Stimulated activated CD8-positive, alpha-beta memory T cell treated with anti-CD3 and anti-CD28 coated beads, Interleukin-7, amount 100 ng/mL, for 1 hour (primary cell): ENCODE measurements at places on chromosomes 2 and 18.

DNA sequence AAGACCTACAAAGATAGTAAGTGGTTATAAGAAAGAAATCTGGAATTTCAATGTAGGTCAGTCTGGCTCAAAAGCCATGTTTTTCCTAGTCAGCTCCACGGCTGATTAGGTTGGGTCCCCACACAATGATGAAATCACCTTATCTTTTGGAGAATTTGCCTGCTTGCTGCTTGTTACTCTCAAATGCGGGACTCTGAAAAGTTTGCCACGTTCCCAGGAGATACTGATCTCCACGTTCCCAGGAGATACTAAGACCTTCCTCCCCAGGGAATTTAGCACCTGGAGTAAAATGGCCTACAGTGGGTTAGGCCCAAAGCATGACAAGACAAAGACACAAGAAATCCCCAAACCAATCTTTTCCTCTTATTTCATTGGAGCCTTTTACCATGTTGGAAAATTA is 449.6 kb downstream of the TNS1 start:
- no peak for DNase-seq

- DNase-seq, result no peak
Observed at GRCh38 chr18:35624146-35624545, 42.6 kb downstream of the GALNT1 start.

- no peak for DNase-seq
Observed at GRCh38 chr2:128727914-128728313, 409.2 kb upstream of the HS6ST1 start.

DNA sequence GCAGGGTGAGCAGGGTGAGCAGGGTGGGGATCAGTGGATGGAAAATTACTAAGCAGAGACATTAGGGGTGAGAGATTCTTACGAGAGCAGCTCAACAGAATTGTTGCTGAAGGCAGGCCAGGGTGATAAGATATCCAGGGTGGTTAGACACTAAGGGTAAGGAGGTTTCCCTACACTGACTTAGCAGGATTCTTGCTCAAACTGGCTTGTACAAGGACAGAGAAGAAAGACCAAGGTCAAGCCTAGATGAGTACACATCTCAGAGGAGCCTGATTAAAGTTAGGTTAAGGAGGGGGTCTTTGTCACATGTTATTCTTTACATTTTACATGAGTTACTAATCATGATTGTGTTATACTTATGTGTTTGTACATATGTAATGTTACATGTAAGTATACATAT is 262.8 kb upstream of the FANCL start:
- no peak for DNase-seq

GRCh38 chr2:105215586-105216192 is 25.9 kb upstream of the GPR45 start:
- DNase-seq, result no peak

DNA sequence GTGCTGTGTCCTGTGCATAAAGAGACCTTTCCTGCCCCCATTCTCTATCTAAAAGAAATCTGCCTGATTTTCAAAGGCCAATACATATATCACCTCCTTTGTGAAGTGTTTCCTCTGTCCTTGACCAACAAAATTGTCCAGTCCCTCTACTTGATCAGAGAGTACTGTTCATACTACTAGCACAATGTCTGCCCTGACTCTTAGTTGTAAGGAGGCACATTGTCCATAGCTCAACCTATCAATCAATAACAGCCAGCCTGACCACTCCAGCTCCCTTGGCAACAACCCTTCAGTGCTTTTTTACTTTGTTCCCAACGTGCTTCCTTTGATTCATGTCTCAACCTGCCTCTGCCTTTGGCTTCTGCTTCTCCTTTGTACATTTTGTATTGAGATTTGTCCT is 398.9 kb downstream of the TRIB2 start:
- no peak for DNase-seq

GRCh38 chr2:88852753-88853402 is 161.4 kb downstream of the RPIA start:
- no peak for DNase-seq

GRCh38 chr18:59768409-59768808 is 71.2 kb upstream of the CCBE1 start:
- DNase-seq, result no peak

- DNase-seq, result no peak
Observed at GRCh38 chr2:11738589-11739436, 7.6 kb upstream of the LPIN1 start.

- no peak for DNase-seq
Observed at GRCh38 chr2:42788478-42788793, 3.9 kb downstream of the HAAO start.

GRCh38 chr2:38105922-38106321 is 30.0 kb upstream of the CYP1B1 start:
- no peak for DNase-seq

- DNase-seq, result no peak
Observed at GRCh38 chr2:196233805-196234475, 62.6 kb upstream of the STK17B start.

- no peak for DNase-seq
Observed at GRCh38 chr2:65159906-65160305, 30.0 kb upstream of the RAB1A start.

DNA sequence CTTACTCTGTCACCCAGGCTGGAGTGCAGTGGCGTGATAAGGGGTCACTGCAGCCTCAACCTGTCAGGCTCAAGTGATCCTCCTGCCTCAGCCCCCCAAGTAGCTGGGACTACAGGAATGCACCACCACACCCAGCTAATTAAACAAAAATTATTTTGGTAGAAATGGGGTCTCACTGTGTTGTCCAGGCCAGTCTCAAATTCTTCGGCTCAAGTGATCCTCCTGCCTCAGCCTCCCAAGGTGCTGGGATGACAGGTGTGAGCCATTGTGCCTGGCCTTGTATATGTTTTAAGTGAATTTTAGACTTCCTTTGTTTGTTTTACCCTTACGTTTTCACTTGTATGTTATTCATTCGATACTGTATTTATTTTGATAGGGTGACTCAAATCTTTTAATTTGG is 34.7 kb upstream of the ITSN2 start:
- DNase-seq, result no peak

DNA sequence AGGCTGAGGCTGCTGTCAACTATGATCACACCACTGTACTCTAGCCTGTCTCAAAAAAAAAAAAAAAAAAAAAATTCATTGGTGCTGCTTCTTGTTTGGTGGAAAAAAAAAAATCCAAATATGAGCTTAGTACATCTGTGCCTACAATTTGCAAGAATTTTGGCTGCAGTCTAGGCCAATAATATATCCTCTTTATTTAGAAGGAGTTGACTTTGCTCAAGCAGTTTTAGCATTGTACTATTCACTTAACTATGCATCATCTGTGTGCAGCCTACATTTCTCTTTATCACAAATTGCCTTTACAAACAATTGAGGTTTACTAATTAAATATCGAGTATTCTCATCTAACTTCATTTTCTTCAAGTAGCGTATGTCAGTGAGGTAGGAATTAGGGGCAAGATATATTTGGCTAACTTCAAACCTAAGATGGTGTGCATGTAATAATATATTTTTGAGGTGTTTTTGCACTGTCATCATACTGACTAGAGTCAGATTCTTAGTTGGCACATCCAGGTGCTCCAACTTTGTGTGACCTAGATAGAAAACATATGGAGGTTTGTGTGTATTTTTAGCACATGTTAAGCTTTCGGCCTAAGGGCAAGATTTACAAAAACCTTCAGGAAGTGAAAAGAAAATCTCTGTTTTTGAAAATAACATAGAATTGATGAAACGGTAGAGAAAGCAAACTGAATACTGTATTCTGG is 51.8 kb downstream of the PMS1 start:
- no peak for DNase-seq

- no peak for DNase-seq
Observed at GRCh38 chr2:71901466-71901865, 246.2 kb downstream of the CYP26B1 start.

DNA sequence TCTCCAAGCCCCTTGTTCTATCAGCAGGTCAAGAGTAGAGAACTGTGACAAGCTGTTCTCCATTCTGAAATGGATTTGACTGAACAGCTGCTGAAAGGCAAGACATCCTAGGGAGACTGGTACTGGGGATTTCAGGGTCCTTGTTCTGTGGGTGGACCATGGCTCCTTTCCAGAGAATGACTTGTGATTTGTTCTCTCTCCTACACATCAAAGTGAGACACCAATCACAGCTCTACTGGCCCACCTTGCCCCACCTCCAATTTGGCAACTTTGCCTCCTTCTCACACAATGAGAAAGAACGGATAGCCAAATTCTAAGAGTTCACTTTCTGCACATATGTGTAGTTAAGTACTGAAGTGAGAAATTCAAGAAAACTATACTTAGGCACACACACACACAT is 67.4 kb downstream of the BCL11A start:
- no peak for DNase-seq

GRCh38 chr18:62420513-62421209 is 95.6 kb downstream of the TNFRSF11A start:
- DNase-seq, result peak; percentile 42

DNA sequence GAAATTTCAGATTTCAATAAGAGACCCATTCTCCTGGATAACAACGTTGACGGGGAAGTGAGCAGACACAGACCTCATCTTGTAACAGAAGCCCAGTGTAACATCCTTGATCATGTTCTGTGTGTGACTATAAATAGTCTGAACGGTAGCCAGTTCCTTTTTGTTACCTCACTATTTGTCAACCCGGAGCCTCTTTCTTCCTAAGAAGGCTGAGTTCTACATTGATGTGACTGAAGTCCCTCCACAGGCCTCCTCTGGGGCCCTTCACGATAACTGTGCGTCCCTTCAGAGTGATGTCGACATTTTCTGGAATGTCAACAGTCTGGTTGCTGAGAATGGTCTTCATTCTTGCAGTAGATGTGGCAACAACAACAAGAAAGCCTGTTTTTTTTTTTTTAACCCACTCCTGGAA is 6.3 kb upstream of the PLEKHM3 start:
- no peak for DNase-seq

GRCh38 chr2:6823111-6823510 is 42.6 kb downstream of the CMPK2 start:
- no peak for DNase-seq

- DNase-seq, result no peak
Observed at GRCh38 chr18:46152808-46153617, 48.8 kb downstream of the HAUS1 start.

GRCh38 chr2:210461401-210461800 is 15.2 kb downstream of the LANCL1 start:
- no peak for DNase-seq

DNA sequence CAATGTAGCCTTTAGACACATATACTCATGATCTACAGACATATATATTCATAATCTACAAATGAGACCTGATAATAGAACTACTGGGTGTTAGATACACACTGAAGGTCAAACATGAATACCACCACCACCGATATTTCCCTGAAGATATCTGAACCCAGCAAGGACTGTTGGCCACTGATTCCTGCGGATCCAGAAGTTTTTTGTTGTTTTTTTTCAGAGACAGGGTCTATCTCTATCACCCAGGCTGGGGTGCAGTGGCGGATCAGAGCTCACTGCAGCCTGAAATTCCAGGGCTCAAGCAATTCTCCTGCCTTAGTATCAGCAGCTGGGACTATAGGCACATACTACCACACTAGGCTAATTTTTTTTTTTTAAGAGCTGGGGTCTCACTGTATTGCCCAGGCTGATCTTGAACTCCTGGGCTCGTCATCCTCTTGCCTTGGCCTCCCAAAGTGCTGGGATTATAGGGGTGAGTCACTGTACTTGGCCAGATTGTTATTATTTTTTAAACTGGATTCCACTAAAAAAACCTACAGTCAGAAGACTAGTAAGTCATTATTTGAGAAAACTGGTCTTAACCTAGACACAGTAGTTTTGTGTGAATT is 1.8 kb downstream of the METTL5 start:
- no peak for DNase-seq

- no peak for DNase-seq
Observed at GRCh38 chr2:176118601-176119339, 2.2 kb downstream of the HOXD10 start.

DNA sequence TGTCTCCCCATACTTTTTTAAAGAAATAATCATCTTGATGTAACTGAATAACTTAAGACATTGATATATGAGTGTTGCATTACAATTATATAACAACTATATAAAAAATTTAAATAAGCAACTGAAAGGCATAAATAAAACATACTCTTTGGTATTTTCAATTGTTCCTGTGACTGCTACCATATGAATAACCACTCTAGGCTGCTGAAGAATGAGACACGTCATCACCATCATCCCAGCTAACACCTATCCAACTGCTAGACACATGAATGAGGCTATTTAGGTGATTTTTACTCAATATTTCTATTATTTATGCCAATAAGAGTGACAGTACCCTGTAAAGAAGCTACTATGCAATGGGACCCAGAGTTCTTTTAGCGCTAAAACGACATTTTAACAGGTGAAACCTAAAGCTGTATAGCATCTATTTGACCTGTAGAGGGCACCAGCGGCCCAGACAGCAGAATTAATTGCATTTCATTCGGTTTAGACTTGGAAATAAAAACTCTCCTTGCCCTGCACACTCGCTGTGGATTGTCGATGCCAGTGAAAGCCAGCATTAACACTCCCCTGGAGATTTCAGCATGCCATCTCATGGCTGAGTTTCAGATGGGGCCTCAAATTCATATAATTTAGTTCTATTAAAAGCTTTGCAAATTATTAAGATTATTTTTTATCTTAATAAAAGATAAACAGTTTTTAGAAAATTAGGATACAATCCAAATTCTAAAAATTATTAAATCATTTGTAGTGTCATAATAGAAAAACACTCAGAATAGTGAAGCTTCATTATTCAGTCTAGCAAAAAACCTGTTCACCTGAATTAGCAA is 89.4 kb upstream of the MAP2 start:
- no peak for DNase-seq

DNA sequence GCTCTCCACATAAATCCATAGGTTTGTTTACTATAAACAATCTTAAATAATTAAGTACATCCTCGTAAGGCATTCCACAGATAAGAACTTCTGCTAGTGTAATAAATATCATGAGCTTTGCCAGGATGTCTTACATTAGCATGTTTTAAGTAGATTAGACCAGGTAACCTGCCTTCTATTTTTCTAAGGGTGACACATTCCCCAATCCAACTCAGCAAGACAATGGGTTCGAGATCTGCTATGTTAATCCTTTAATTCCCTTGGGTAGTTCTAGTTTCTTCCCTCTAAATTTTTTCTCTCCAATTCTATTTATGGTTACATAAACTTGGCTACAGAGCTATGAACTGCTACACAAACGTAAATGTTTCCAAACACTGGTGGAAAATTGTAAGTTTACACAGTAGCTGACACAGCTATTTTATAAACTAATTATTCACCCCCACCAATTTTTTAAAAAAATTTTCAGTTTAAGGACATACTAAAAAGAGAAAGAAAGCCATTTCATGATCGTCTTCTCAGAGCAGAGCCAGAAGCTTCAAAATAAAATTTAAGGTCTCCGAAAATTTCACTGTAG is 386.5 kb upstream of the SLC39A10 start:
- no peak for DNase-seq

- no peak for DNase-seq
Observed at GRCh38 chr2:61109291-61109690, 43.6 kb downstream of the SANBR start.

DNA sequence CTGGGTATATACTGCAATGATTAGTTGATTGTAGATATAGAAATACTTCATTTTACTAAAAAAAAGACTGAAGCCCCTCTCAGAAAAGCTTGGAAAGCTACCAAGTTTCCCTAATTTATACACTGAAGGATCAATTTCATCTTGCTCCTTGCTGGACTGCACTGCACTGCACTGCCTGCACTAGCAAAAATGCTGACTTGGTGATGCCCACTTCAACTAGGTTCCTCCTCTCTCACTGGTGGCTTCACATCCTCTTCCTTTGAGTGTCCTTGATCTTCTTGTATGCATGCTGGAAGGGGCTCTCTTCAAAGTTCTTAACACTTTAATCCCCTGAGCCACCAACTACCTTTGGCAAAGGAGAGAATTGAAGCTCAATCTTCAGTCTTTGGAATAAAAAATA is 31.7 kb upstream of the ITPRID2 start:
- no peak for DNase-seq
